ENCODE measurements at places on chromosomes 7 and 10.
A peak's percentile ranks its signal among the peaks of the same experiment; 100 is the strongest.

GRCh38 chr7:36171503-36171902, 18.4 kb downstream of the EEPD1 start:
- no peak for DNase-seq

DNA sequence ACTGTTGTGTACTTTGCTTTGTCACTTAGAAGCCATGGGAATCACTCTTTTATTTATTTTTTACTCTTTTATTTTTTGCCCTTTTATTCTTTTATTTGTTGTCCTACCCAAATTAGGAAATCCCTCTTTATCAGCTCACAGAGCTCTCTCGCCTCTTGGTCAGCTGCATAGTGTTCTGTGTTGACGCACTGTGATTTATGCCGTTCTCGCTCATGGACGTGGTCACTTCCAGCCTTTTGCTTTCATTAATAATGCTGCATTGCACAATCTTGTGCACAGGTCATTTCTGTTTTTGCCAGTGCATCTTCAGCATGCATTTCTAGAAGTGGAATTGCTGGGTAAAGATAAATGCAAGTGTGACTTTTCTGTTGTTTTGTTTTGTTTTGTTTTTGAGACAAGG, 42.3 kb downstream of the FBH1 start:
- no peak for DNase-seq

DNA sequence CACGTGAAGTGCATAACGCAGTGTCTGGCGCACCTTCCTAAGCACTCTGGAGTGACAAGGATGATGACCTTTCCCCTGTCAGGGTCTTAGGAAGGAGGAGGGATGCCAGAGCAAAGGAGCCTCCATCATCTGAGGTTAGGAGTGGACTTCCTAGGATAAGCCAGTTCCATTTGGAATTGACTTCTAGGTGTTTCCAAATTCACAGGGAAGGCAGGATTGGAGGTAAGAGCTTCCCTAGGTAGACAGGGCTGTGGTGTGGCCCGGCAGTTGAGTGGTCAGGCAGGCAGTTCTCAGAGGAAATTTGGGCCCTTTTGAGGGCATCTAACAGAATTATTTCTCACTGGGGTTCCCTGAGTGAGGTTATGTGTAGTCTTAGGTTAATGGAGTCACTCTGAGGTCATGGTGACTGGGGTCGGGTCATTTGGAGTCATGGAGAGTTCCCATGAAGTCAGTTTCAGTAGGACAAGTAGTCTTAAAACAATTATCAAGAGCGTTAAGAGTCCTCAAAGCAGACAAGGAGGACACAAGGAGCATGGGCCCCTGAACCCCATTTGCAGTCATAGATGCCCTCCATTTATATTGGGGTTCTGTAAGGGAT, 8.2 kb downstream of the PPIF start:
- DNase-seq, result no peak

DNA sequence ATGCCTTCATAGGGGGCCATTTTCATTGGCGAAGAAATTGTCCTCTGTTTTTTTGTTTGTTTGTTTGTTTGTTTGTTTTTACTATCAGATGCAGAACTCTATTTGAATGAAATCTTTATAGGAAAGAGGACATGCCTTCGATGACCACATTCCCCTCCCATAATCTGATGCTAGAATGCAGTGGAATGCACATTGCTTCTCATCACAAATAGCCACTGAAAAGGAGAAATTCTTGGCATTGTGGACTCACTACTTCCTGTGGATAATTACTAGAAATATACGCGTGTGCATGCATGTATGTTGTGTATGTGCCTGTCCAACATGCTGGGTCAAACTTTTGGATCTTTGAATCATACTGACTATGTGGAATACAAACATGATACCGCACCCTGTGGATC, 70.5 kb upstream of the SFMBT2 start:
- DNase-seq, result no peak

- no peak for DNase-seq
These were observed 41.8 kb upstream of the LRGUK start for GRCh38 chr7:134085311-134085710.

GRCh38 chr7:119270045-119270464, 1002.9 kb upstream of the KCND2 start:
- peak; percentile 7 for DNase-seq

GRCh38 chr10:85606401-85606800, 760.2 kb downstream of the GRID1 start:
- no peak for DNase-seq

All from epithelial cell of proximal tubule (primary cell).